ENCODE measurements at places on chromosomes 7 and 10. TPM values are rescaled to one million over a fixed set of nuclear protein-coding genes. Genes with fewer than 3 reads are reported as not detected.

PLPP4 gene
- not detected for total RNA-seq

HHEX gene
- 4.0 TPM for total RNA-seq

PDE1C gene
- total RNA-seq, result 2.5 TPM

KCP gene
- total RNA-seq, result 1.7 TPM

TMEM176B gene
- 401 TPM for total RNA-seq

HGF gene
- 4.6 TPM for total RNA-seq

ANLN gene
- total RNA-seq, result 6.4 TPM

CALHM3 gene
- total RNA-seq, result not detected

EIF5AL1 gene
- total RNA-seq, result 0.87 TPM

MLLT10 gene
- 35.8 TPM for total RNA-seq

RELN gene
- total RNA-seq, result 4.4 TPM

IQUB gene
- total RNA-seq, result not detected

WEE2 gene
- not detected for total RNA-seq

C10orf95 gene
- 2.0 TPM for total RNA-seq

MINDY3 gene
- total RNA-seq, result 36.4 TPM

SEMA3E gene
- 5.8 TPM for total RNA-seq

MRLN gene
- not detected for total RNA-seq

TMEM273 gene
- 4.8 TPM for total RNA-seq

GIMAP8 gene
- total RNA-seq, result 9.1 TPM

CARD11 gene
- total RNA-seq, result 3.2 TPM

CPVL gene
- 8.1 TPM for total RNA-seq

LEP gene
- not detected for total RNA-seq

INA gene
- 6.8 TPM for total RNA-seq

GSTO2 gene
- 19.7 TPM for total RNA-seq

SFTPA2 gene
- total RNA-seq, result 8.2 TPM

HOXA7 gene
- 27.9 TPM for total RNA-seq

ZNF22 gene
- total RNA-seq, result 15.5 TPM

RGR gene
- total RNA-seq, result not detected

Measured in mucosa of descending colon (tissue), 3 donors.